ENCODE measurements at places on chromosomes 16 and 17.

GRCh38 chr16:89410794-89411309, 79.5 kb downstream of the ANKRD11 start:
- DNase-seq: peak; percentile 59

DNA sequence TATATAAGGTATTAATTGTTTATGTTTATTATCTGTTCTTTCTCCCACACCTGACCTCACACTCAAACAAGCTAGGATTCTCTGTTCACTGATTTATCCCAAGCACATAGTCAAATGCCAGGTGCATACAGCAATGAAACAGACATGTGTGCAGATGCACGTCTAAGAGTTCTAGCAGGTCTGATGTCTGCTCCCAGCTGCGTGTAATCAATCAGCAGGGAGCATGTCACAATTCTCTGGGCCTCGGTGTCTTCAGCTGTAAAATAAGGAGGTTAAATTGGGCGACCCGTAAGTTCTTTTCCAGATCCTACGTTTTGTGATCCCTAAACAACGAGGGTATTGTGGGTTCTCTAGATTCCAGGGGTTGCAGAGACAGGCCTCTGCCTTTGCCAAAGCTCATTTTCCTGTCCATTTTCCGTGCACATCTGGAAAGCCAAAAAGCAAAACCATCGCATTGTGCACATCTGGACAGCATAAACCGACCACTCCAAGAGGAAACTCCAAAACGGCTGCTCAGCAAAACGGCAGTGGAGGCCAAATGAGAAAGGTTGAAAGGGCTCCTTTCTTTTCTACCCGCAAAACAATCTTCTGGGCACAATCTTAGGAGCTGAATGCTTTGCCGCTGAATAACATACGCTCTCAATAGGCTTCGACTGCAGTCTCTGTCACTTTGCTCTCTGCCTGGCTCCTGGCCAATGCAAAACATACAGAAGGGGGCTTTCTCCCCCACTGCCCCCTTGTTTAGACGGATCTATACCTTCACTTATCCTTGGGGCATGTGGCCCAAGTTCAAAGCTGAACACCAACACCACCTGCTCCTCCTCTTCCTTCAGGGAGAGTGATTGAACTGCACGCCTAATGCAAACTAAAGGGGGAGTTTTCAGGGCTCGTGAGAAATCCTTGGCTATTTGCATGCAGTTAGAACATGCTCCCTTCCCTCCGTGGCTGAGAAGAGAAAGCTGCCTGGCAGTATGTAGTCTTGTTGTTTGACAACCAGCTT, 426.3 kb downstream of the SLC39A11 start:
- DNase-seq: peak; percentile 17

DNA sequence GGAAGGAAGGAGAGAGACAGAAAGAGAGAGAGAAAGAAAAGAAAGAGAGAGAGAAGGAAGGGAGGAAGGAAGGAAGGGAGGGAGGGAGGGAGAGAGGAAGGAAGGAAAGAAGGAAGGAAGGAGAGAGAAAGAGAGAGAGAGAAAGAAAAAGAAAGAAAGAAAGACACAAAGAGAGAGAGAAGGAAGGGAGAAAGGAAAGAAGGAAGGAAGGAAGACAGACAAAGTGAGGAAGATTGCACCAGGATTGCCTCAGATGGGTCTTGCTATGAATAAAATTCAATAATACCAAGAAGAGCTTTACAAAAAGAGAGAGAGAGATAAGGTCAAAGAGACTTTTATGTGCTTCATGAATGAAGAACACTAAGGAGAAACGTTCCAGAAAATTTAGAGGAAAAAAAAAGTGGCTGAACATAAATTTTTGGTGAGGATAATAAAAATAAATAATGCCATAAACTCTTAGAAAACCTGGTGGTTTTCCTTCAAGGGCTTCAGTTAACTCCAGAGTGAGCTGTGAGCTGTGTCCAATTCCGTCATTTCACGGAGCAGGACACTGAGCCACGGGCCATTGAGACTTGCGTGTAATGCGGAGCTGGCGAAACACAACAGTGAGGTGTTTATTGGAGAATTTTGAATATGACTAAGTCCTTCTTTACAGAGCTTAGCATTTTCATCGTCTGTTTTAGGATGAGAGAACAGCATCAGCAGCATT, 72.7 kb upstream of the TNRC6C start:
- DNase-seq: no peak

- DNase-seq: peak; percentile 36
These were observed 240.5 kb downstream of the GSG1L start for GRCh38 chr16:27822996-27823395.

DNA sequence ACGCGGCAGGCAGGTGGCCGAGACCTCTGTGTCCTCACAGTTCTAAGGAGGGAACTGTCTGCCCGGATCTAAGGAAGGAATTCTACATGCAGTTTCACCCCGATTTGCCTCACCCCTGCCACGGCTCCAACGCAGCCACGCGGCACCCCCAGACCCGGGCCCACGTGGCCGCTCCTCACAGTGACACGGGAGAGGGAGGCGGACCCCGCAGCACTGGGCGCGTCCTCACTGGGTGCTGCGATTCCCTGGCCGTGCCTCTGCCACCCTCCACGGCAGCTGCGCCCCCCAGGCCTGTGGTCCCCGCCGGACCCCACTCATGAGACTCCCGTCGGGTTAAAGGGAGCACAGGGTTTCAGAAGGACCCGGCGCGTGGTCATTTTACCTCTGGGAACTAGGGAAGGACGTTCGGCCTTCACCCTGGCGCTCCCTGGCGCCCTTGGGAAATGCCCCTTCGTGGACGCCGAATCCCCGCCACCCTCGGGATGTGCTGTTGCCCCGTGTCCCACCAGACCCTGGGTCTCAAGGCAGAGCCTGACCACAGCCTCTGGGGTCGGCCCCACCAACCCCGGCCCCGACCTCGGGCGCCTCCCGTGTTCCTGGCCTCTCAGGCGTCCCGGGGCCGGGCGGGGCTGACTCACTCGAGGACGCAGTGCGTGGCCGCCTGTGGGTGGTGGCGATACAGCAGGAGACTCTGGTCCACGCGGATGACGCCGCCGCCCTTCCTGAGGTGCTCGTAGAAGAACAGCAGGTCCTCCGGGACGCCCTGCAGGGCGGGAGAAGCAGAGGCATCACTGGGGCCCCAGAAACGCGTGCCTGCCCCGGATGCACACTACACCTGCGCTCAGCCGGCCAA, 118.8 kb upstream of the METRNL start:
- DNase-seq: no peak

DNA sequence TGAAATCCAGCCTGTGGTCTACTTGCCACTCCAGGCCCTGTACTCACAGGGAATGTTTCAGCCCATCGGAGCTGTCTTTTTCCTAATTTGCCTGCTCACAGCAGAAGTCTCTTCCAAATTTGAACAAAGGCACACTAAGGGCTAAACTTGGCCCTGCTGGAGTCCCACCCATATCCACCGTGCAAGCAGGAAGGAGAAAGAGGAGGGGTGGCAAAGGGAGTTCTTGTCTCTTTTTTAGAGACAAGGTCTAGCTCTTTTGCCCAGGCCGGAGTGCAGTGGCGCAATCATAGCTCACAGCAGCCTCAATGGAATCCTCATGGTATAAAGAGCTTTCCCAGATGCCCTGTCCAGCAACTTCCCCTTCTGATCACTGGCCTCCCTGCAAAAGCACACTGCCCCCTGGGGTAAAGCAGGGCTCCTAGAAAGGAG, 2.7 kb upstream of the PRM1 start:
- no peak for DNase-seq

- DNase-seq: no peak
These were observed 93.4 kb upstream of the GSE1 start for GRCh38 chr16:85519540-85520231.

- DNase-seq: peak; percentile 72
These were observed 913 bp upstream of the NOG start for GRCh38 chr17:56592487-56593085.

GRCh38 chr16:49912721-49913120, 56.8 kb upstream of the ZNF423 start:
- no peak for DNase-seq

GRCh38 chr17:68085771-68086381, 50.3 kb downstream of the KPNA2 start:
- no peak for DNase-seq

DNA sequence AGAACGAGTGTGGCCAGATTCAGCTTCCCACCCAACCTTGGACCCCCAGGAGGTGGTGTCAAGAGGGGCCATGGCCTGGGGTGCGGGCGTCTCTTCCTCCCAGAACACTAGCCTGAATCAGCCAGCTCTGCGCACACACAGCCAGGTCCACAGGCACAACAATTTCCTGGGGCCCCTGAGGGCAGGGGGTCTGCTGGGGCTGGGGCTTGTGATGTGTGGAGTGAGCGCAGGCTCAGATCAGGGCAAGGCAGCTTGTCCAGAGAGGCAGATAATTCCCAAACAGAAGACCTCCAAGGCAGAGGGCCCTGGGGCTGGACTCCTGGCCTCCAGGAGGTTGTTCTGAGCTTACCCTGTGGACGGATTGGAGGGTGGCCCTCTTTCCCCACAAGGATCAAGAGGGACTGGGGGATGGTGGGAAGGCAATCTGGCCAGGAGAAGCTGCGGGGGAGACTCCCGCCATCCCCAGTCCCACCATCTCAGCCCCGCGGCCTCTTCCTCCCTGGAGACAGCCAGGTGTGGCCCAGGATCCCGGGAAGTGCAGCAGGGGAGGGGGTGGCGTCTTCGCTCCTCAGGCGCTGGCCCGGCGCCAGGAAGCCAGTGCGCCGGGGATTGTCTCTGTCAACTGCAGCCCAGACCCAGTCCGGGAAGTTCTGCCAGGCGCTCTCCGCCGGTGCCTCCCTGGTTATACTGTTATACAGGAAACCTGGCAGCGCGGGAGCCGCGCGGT, 52.0 kb upstream of the AMZ2 start:
- DNase-seq: no peak

DNA sequence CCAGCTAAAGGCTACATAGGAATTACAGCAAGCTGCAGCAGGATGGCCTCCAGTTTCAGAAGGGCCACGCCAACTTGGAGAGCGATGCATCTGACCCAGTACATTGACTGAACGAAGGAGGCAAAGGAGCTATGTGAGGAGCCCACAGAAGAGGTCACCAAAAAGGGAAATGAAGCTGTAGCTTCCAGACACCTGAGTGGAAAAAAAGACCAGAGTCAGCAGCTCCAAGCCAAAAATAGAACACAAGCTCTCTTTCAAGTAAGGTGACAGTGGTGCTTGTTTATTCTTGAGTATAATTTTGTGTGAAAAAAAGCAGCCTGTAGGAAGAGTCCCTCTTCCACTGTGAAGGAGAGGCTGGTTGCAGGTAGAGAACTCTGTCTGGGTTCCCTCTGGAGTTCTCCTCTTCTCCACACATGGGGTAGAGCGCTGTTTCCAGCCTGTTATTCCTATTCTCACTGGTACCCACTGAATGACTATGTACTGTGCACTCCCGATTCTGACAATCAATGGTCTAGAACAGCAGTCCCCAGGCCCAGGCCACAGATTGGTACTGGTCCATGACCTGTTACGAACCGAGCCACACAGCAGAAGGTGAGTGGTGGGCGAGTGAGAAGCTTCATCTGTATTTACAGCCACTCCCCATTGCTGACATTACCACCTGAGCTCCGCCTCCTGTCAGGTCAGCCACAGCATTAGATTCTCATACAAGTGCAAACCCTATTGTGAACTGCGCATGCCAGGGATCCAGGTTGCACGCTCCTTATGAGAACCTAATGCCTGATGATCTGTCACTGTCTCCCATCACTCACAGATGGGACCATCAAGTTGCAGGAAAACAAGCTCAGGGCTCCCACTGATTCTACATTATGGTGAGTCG, 15.1 kb downstream of the CCL4 start:
- no peak for DNase-seq

DNA sequence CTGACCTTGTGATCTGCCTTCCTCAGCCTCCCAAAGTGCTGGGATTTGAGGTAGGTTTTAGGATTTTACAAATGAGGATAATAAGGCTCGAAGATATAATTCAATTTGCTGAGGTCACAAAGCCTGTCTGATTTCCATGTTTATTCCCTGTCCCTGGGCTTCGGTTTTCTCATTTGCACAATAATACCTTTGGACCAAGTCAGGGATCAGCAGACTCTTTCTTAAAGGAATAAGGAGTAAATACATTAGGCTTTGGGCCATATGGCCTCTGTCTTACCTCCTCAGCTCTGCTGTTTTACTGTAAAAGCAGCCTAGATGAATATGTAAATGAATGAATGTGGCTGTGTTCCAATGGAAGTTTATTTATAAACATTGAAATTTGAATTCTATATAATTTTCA, 442.8 kb downstream of the HS3ST4 start:
- no peak for DNase-seq

DNA sequence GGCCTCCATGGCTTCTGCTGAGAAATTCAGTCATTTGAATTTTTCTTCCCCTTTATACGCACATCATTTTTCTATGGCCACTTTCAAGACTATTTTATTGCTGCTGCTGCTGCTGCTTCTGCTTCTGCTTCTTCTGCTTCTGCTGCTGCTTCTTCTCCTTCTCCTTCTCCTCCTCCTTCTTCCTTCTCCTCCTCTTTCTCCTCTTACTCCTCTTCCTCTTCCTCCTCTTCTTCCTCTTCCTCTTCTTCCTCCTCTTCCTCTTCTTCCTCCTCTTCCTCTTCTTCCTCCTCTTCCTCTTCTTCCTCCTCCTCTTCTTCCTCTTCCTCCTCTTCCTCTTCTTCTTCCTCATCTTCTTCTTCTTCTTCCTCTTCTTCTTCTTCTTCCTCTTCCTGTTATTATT, 22.4 kb downstream of the CPD start:
- DNase-seq: no peak

- DNase-seq: no peak
These were observed 336.7 kb upstream of the ZFHX3 start for GRCh38 chr16:73384506-73385089.

GRCh38 chr17:81931557-81932332, 4.2 kb upstream of the MAFG start:
- DNase-seq: no peak

- DNase-seq: peak; percentile 80
These were observed 8.3 kb upstream of the ZNF750 start for GRCh38 chr17:82848022-82848592.

GRCh38 chr16:82181461-82182185, 11.6 kb upstream of the MPHOSPH6 start:
- DNase-seq: no peak

DNA sequence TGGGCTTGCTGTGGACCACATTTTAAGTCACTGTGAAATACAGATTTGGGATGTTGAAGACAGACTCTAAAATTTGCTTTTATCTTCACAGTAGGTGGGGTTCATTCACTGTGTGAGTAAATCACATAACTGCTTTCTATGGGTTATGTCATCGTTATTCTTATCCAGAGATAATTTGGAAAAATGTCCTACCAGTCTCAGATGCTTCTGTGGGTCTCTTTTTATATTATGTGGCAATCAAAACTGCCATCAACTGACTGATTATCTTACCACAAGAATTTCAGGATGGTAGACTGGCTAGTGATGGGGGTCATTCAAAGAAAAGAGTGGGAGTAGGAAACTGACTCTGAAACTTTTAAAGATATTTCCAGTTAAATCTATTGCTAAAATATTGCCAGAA, 3.1 kb downstream of the HSBP1 start:
- DNase-seq: no peak

GRCh38 chr17:10557422-10557821, 8.0 kb upstream of the MYH2 start:
- DNase-seq: no peak
